ENCODE measurements at places on chromosomes 16 and 17. TPM values are rescaled to one million over a fixed set of nuclear protein-coding genes. Genes with fewer than 3 reads are reported as not detected.

The MYH2 gene
- not detected for total RNA-seq

The MSL1 gene
- 84.8 TPM for total RNA-seq

The UNC119 gene
- total RNA-seq, result 27.8 TPM

The METTL9 gene
- 80.2 TPM for total RNA-seq

The TMEM235 gene
- not detected for total RNA-seq

The CD300LG gene
- not detected for total RNA-seq

The SCARF1 gene
- 1.6 TPM for total RNA-seq

The TNFRSF17 gene
- total RNA-seq, result not detected

The PYY gene
- not detected for total RNA-seq

The ATP2A1 gene
- total RNA-seq, result 1.2 TPM

The VAT1L gene
- total RNA-seq, result not detected

The KCNG4 gene
- total RNA-seq, result not detected

The LLGL2 gene
- total RNA-seq, result 13.1 TPM

The HOXB13 gene
- total RNA-seq, result not detected

The TNFSF12 gene
- total RNA-seq, result 14.4 TPM

The CD300A gene
- 4.4 TPM for total RNA-seq

The KRT32 gene
- not detected for total RNA-seq

The NACA2 gene
- not detected for total RNA-seq

The SCGB1C2 gene
- not detected for total RNA-seq

The DLX4 gene
- 0.97 TPM for total RNA-seq

The SPATA22 gene
- not detected for total RNA-seq

The ORMDL3 gene
- total RNA-seq, result 58.2 TPM

The CSH2 gene
- total RNA-seq, result not detected

The KRT20 gene
- total RNA-seq, result not detected

The ABCC3 gene
- total RNA-seq, result not detected

The RPGRIP1L gene
- total RNA-seq, result 11.2 TPM

The KRTAP4-5 gene
- not detected for total RNA-seq

The MRC2 gene
- total RNA-seq, result 4.7 TPM

The CTRB1 gene
- total RNA-seq, result not detected

The COL1A1 gene
- 1.0 TPM for total RNA-seq

The KRT9 gene
- not detected for total RNA-seq

The OTOP2 gene
- total RNA-seq, result not detected

The VTN gene
- 0.13 TPM for total RNA-seq

The KRT31 gene
- total RNA-seq, result not detected

The RNF227 gene
- total RNA-seq, result 4.4 TPM

The NPIPB2 gene
- 10.7 TPM for total RNA-seq

The NXN gene
- total RNA-seq, result 0.25 TPM

The DLX3 gene
- total RNA-seq, result 0.13 TPM

The LCMT1 gene
- 47.6 TPM for total RNA-seq

The HOXB5 gene
- total RNA-seq, result not detected

The USP22 gene
- 144 TPM for total RNA-seq

The PDE6G gene
- total RNA-seq, result 4.3 TPM

The ZACN gene
- total RNA-seq, result 3.0 TPM

The TELO2 gene
- total RNA-seq, result 89.3 TPM

The TP53TG3F gene
- not detected for total RNA-seq

The KRTAP1-1 gene
- not detected for total RNA-seq

The MYO15A gene
- total RNA-seq, result 0.46 TPM

The CDRT15L2 gene
- total RNA-seq, result not detected

The ZNF319 gene
- 9.5 TPM for total RNA-seq

The ZDHHC1 gene
- 1.0 TPM for total RNA-seq

The CRISPLD2 gene
- total RNA-seq, result not detected

All from activated CD8-positive, alpha-beta memory T cell treated with anti-CD3 and anti-CD28 coated beads for 36 hours (primary cell).